Stimulated activated naive CD4-positive, alpha-beta T cell treated with Interleukin-2 at 50 U/mL for 16 hours (primary cell): ENCODE measurements at places on chromosomes 2 and 18.

DNA sequence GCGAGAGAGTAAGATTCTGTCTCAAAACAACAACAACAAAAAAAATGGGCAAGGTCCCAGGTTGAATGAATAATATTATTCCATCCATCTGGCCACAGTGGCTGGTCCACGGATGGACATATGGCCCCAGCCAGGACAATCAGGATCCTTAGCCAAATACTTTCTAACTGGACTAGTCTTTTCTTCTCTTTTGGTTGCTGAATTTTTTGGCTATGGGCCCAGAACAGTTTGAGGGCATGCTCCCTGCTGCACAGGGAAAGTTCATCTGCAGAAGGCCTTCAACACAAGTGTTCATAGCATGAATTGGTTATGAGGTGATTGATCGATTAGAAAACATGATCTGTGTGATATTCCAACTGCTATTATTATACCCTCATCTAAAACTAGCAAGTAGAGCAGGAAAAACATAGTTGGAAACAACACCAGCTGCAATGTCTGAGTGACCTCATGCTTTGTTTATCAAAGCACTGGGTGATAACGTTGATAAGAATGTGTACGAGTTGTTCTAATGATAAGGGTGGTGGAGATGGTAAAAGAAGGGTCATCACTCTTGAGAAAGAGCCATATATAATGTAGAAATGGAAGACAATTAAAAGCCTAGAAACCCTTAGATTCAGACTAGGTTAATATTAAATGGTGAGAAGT, 47.8 kb upstream of the RNF103 start:
- DNase-seq = no peak

DNA sequence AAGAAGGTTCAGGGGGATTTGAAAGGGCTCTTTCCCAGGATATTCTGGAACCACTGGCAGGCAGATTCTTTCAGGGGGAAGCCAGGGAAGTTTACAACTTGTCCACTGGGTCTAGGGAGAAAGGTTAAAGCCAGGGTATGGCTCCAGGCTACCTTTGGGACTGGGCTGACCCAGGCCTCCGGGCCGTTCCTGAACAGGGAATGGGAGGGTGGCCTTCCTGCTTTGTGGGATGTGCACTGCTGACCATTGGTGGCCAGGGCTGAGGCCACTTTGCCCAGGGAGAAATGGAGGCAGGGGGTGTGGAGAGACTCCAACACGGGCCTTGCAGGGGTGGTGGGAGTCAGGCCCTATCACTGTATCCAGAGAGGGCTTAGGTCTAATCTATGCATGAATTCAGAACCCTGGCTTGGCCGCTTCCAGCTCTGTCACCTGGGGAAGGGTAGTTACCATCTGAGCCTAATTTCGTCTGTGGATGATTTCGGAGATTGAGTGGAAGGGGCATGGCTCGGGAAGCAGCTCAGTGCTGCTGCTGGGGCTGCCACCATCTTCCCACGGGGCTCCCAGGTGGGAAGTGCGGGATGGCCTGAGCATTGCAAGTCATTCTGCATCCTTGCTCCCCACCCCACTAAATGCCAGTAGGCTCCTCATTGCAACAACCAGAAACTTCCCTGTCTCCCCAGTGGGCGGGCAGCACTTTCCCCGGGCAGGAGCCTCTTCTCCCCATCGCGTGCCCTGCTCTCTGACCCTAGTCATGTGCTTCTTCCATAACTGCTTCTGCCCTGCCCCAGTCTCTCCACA, 57.1 kb upstream of the OTOF start:
- no peak for DNase-seq

- no peak for DNase-seq
These were observed 26.3 kb upstream of the TMEM182 start for GRCh38 chr2:102735416-102736109.

GRCh38 chr18:57559314-57559713, 27.2 kb downstream of the FECH start:
- no peak for DNase-seq

DNA sequence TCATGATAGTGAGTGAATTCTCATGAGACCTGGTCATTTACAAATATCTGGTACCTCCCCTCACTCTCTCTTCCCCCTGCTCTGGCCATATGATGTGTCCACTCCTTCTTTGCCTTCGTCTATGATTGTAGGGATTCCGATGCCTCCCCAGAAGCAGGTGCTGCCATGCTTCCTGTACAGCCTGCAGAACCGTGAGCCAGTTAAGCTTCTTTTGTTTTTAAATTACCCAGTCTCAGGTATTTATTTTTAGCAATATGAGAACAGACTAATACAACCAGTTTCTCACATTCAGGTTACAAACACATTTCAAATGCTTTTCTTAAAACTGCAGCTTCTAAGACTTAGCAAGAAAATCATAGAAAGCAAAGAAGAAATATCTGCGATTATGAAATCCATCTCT, 321.2 kb upstream of the CDH7 start:
- no peak for DNase-seq

DNA sequence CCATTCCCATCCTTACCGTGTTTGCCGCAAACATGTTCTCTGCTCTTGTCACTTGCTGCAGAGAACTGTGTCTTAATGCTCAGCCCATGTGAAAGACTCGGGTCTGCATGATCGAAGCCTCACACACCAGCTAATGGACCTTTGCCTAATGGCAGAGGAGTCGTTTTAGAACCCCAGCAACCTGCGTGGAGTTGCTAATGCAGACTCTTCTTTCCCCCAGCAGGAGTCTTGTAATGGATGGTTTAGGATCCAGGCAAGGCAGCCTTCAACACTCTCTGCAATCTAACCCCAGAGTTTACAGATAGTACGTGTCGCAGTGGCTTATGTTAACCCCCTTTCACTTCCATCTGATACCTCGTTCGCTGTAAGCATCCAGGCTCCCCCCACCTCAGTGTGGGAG, 316.4 kb downstream of the AGAP1 start:
- DNase-seq = no peak

DNA sequence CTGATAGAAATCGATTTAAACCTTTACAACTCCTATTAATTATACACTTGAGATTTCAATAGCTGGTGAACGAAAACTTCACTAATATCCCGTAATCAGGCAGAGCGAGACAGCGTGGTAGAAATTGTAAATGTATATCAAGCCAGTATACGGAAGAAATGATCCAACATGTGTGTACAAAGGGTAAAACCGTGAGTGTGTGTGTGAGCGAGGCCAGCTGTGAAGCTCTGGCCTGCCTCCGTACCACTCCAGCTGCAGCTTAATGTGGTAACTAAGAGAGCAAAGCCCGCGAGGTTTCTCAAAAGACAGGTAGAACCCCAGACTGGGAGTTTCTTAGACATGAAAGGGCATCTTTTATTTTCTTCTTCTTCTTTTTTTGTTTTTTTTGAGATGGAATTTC, 52.3 kb upstream of the ZNF516 start:
- DNase-seq = no peak

DNA sequence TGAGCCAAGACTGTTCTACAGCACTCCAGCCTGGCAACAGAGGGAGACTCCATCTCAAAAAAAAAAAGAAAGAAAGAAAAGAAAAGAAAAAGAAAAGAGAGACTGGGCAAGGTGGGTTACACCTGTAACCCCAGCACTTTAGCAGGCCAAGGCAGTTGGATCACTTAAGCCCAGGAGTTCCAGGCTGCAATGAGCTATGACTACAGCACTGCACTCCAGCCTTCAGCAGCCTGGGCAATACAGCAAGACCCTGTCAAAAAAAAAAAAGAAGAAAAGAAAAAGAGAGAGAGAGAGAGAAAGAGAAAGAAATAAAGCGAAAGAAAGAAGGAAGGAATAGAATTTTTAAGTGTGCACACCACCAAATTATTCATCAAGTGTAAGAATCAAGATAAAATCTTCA, 2.9 kb downstream of the SPIRE1 start:
- DNase-seq = no peak

- DNase-seq = no peak
These were observed 297.4 kb upstream of the MGAT5 start for GRCh38 chr2:133956434-133956935.

DNA sequence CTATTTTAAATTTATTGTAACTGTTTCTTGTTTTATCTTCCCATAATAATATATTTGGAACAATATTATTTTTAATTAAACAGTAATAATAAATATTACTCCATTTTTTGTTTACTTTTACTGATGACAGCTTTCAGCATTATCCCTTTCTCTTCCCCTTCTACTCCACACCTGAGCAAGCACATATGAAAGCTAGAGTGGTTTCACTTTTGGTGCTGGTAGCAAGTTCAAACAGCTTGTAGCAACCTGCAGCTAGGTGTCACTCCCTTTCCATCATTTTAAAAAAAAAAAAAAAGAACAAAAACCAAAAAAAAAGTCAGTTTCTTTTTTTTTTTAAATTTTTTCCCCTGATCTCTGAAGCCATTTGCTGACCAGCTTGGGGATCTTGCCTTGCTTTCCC, 801.8 kb downstream of the CCDC85A start:
- no peak for DNase-seq

- DNase-seq = no peak
These were observed 1.7 kb upstream of the HS6ST1 start for GRCh38 chr2:128320192-128320905.

DNA sequence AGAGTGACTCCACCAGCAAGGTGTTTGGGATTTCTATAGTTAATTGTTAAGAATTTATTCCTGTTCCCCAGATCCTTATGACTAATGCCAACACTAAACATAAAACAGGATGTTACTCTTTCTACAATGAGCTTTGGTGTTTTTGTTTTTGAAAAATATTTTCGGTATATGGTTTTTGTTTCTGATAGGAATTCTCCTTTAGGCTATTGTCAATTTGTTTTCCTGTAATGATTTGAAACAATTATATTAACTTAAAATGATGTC, 182.6 kb downstream of the AGAP1 start:
- no peak for DNase-seq

DNA sequence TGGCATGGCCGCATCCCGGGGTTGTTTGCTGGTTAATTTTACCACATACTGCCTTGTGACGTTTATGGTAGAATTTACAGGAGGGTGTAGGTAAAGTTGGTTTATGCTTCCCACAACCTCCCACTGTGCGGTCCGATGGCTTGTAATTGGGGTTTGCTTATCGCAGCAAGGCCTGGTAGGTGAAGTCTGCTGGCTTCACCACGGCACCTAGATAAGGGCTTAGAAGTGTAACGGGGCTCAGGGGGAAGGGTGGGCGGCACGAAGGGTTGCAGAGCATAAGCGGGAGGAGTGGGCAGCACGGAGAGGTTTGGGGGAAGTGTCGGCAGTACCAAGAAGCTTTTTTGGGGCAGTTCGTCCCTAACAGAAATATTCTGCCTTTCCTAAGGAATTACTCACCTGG, 39.0 kb upstream of the TMEM131 start:
- no peak for DNase-seq

- DNase-seq = no peak
These were observed 121.2 kb upstream of the SLC35G4 start for GRCh38 chr18:11488175-11488574.

DNA sequence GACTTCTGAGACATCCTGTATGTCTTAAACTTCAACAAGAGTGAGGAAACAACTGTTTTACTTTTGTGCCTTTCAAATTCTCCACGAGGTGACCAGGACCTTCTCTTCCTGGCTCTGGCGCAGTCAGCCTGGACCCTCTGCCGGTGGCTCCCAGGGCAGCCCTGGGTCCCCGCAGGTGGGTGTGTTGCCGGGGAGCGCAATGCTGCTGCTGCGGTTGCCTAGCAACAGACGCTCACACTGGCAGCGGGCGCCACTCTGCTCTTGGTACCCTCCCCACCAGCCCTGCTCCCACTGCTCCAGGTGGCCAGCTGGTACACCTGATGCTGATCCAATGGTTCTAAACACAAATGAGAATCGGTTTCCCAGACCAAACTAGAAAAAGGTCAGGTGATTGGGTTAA, 58.7 kb downstream of the GNAL start:
- no peak for DNase-seq

DNA sequence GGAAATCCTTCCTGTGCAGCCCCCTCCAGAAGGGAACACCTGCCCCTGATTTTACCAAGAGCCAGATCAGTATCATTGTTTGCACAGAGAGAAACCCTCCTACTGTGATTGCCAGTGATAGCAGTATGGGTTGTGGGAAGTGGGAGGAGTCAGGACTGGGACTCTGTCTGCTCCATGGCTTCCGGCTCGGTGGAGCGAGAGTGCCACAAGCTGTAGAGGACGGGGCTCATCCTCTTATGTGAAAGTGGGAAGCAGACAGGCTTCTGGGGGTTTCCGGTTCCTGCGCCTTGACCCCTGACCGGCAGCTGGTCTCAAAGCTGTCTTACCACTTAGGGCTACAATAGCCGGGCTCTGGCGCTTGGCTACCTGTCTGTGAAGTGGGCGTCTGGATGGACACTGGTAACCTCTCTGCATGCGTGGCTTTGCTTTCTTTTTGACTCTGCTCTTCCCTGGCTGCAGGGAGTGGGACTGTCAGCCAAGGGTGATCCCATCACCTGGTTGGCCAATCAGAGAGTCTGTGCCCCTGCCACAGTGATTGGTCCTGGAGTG, 79.7 kb downstream of the BCL2L11 start:
- DNase-seq = no peak

- no peak for DNase-seq
These were observed 4.2 kb upstream of the IWS1 start for GRCh38 chr2:127530245-127531140.

- no peak for DNase-seq
These were observed 115.9 kb downstream of the VAPA start for GRCh38 chr18:10029711-10030110.

GRCh38 chr18:48765053-48765452, 185.7 kb downstream of the SMAD7 start:
- no peak for DNase-seq

DNA sequence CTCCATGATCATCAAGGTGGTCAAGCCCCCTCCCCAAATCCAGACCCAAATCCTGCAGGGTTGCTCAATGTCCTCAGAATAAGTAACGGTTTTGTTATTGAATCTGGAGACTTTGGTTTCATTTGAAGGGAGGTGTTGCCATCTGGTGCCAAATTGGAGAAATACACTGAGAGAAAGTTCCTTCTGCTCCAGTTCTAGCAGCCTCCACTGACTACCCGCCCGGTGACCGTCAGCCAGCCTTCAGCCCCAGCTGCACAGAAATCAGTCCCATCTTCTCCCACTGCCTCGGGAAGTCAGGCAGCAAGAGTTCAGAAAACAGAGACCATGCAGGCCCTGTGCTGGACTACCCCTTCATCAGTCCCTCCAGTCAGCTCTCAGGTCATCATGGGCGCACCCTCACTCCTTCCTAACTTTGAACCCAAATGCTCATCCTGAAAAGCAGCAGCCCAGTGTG, 38.7 kb downstream of the PKDCC start:
- no peak for DNase-seq
